ENCODE measurements at places on chromosomes 5 and 9. TPM values are rescaled to one million over a fixed set of nuclear protein-coding genes. Genes with fewer than 3 reads are reported as not detected.

- DNase-seq = no peak
These were observed 14.9 kb downstream of the GLDC start for GRCh38 chr9:6630502-6631206.

DNA sequence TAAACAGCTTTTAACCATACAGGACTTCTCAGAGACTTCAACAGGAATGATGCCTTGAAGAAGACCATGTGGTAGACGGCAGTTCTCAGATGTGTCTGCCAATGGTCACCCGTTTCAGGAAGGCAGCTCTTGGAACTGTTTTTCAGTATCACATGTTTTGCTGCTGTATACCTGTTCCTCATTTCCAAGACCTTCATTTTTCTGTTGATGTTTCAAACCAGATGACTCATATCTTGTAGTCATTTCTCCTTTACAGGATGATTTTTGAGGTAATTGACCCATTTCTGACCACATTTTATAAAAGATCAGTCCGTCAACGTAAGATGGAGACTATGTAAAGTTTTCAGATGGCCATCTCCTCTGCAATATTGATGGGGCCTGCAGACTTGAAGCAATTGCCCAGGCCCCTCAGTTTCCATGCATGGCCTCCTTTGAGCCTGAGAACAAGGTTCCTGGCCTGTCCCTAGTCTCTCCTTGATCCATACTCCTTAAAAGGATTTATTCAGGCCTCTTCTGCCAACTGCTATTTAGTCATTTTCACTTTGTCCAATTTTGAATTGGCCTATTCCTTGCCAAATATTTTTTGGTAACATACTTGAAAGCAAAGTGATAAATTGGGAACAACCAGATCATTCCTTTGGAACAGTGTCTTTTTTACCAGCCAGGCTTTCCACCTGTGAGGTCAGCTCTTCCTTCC, 128.6 kb downstream of the PDZD2 start:
- no peak for DNase-seq

DNA sequence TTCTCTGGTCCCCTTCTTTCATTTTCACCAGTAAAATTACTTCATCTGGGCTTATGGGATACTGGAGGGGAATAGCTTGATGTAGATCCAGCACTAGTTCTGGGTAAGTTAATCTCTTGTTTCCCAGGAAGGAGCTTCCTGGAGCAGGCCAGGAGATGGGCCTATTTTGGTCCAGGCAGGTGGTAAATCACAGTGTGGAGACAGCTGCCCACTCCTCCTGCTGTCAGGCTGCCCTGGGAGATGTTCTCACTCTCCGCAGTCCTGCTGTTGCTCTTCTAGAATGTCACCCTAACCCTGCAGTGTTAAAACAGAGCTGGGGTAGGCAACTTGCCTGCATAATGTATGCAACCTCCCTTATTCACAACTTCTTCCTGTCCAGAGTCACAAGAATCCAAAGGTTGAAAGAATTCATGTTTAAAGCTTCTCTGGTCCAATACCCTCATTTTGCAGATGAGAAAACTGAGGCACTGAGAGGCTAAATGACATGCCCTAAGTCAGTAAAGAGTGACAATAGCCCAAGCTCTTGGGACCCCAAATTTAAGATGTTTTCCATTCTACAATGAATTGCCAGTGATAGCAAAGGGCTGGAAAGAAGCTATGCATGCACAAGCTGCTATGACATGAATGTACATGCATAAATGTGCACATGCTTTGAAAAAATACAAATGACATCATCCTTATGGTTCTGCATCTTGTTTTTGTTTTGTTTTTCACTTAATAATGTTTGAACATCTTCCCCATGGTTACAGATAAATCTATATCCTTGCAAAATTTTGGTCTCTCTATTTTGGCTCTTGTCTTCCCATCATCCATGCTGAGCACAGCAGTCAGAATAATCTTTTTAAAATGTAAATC, 71.8 kb upstream of the ADRA1B start:
- DNase-seq = no peak

- DNase-seq = no peak
These were observed 565.5 kb upstream of the TUSC1 start for GRCh38 chr9:26243726-26244125.

GRCh38 chr5:179181988-179182387, 121.8 kb downstream of the ZNF354C start:
- no peak for DNase-seq

GRCh38 chr9:38227656-38228055, 158.6 kb upstream of the SHB start:
- DNase-seq = no peak

Gene PIP5K1B
- total RNA-seq = not detected
